ENCODE measurements at places on chromosomes 16 and 17. TPM values are rescaled to one million over a fixed set of nuclear protein-coding genes. Genes with fewer than 3 reads are reported as not detected.

The KRTAP9-4 gene
- not detected for total RNA-seq

The PRSS27 gene
- total RNA-seq: 0.20 TPM

The SOCS1 gene
- total RNA-seq: 3.3 TPM

The PRKCA gene
- total RNA-seq: 18.5 TPM

The MARCHF10 gene
- total RNA-seq: not detected

The GNG13 gene
- total RNA-seq: not detected

The CDK12 gene
- total RNA-seq: 88.6 TPM

The COPZ2 gene
- total RNA-seq: 1.5 TPM

The C16orf46 gene
- total RNA-seq: 0.38 TPM

Data from HepG2 (cell line).